RKO (cell line): ENCODE measurements at places on chromosomes 3 and 15.

GRCh38 chr3:170323331-170323730 lies 34.2 kb upstream of the SKIL start:
- DNase-seq: no peak

DNA sequence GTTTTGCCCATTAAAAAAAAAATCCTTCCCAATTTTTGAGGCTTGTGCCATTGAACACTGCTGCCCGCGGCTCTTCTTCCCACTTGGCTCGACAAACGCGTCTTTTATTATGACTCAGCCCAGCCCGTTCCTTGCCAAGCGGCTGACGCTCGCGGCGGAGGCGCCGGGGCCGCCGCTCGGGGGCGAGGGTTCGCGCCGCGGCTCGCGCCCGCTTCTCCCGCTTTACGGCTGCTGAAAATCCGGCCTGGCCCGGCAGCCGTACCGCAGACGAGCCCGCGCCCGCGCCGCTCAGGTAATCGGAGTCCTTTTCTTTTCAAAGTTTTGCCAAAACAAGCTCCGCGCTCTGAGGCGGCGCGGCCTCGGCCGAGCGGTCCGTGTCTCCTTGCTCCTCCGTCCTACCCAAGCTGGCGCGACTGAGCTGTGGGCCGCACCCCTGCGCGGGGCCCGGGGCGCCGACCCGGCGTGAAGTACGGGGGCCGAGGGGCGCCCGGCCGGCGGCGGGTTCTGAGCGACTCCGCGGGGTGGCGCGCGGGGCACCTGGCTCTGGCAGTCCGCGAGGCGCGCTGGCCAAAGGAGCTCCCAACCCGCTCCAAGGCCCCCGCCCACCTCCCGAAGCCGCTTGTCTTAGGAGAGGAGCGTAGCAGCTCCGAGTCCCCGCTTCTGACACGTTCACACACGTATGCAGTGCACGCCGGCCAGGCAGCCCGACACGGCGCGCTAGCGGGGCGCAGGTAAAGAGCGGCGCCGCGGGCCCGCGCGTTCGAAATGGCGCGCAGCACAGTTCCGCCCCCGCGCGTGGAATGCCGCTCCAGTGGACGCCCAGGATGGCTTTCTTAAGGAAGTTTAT lies 418.2 kb upstream of the NAALADL2 start:
- DNase-seq: peak; percentile 91

GRCh38 chr15:32057876-32058425 lies 27.6 kb downstream of the CHRNA7 start:
- no peak for DNase-seq

- no peak for DNase-seq
These were observed 42.7 kb downstream of the HDGFL3 start for GRCh38 chr15:83164771-83165404.

- DNase-seq: peak; percentile 56
These were observed 1.3 kb downstream of the SECISBP2L start for GRCh38 chr15:49044766-49045606.

- DNase-seq: no peak
These were observed 3.9 kb upstream of the OPA1 start for GRCh38 chr3:193589129-193589528.

DNA sequence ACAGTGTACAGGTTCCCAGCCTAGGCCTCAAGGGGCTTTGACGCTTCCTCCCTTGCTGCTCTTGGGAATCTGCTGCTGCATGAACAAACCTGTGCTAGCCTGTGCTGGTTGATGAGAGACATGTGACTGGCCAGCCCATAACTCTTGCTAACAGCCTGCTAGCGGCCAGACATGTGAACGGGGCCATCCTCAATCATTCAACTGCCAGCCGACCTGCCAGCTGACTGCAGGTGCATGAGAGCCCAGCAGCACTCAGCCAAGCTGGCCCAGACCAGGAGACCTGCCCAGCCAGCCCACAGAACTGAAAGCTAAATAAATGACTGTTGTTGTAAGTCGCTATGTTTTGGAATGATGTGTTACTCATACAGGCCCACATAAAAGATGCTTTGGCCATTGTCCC lies 82.4 kb upstream of the DLG1 start:
- no peak for DNase-seq

GRCh38 chr3:151777880-151778279 lies 36.0 kb upstream of the AADAC start:
- DNase-seq: no peak

DNA sequence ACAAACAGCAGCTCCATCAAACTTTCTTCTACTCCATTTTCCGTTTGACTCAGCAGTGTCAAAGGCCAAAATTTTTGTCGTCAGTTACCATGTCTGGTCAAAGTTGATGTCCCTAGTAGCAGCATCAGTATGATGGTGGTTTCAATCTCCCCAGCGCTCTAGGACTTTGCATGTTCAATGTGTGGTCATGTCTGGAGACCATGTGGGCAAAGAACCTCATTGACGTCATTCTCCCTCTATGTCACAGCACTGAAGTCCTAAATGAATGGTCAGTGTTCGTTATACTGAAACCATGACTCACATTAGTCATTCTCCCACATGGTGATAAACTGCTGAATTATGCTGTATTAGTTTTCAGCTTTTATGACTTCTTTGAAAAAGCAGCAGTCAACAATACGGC lies 23.2 kb downstream of the SHC4 start:
- DNase-seq: peak; percentile 83
